ENCODE measurements at places on chromosomes 1 and 21.

DNA sequence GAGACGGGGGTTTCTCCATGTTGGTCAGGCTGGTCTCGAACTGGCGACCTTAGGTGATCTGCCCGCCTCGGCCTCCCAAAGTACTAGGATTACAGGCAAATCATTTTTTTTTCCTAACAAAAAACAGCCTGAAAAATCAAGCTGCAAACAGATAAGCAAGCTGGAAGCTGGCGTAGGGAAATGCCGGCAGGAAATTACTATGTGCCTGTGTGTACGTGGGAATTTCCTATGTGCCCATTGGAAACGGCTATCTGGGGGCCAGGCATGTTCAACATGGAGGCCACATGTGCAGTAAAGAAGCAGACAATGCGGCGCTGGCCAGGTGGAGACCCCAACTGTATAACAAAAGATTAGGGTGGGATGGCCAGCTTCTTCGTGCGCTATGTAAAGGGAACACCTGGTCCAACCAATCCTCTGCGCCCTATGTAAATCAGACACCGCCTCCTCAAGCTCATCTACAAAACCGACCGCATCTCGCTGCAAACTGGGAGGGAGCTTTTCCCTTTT lies 9.1 kb upstream of the AADACL4 start:
- DNase-seq: no peak

- DNase-seq: peak; percentile 98
Measured at GRCh38 chr1:38000529-38001455, 4.5 kb downstream of the FHL3 start.

- no peak for DNase-seq
Measured at GRCh38 chr1:6349254-6349943, 44.2 kb downstream of the ACOT7 start.

DNA sequence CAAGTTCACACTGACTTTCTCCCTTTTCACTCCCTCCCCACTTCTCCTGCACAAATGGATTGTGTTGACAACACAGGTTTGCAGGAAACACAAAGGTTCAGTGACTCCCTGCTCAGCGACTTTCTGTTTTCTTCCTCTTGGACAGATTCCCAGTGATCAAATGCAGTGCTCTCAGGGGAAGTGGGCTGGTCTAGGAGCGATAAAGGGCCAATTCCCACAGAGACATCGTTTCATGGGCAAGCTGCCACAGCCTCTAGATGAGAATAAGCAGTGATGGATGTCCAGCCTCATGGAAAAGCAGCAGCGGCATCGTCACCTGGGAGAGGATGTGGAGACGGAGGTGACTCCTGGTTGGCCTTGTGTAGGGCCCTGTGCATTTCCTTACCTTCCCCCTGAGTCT lies 30.6 kb downstream of the FYB2 start:
- no peak for DNase-seq

- peak; percentile 76 for DNase-seq
Measured at GRCh38 chr1:91569411-91570119, 68.9 kb downstream of the CDC7 start.
